ENCODE measurements at places on chromosomes 12 and 14. TPM values are rescaled to one million over a fixed set of nuclear protein-coding genes. Genes with fewer than 3 reads are reported as not detected.

The DLK1 gene
- total RNA-seq: 1,875 TPM

DNA sequence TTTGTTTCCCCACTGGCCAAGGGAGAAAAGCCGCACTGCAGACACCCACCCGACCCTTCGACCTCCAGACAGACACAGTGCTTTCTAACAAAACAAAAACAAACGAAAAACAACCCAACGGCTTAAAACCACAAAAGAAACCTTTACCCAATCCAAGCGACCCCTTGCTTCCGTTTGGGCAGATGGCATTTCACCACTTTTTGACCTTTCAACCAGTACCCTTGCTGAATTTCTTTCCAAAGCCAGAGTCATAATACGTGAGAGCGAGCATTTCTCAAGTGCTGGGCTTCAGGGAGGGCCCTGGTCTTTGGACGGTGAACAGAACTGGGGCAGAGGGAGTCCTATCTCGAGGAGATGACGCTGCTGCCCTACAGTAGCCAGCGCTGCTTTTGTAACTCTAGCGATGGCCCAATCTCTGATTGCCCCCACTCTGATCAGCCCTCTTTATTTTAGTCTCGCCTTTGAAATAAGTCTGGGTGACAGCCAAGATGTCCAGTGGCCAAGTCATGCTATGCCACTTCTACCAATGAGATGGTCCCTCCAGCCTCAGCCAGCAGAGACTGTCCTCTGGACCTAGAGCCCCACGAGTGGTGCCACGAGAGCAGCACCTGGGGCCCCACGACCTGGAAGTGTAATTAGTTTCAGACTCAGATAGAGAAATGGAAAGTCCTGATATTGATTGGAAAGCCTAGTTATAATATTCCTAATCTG is 21.9 kb upstream of the ADIPOR2 start:
- no peak for DNase-seq

The PYGL gene
- total RNA-seq: 53.7 TPM

GRCh38 chr12:17875230-17875629 is 214.8 kb downstream of the RERGL start:
- DNase-seq: no peak

- no peak for DNase-seq
These were observed 105.0 kb downstream of the FAR2 start for GRCh38 chr12:29253906-29254625.

DNA sequence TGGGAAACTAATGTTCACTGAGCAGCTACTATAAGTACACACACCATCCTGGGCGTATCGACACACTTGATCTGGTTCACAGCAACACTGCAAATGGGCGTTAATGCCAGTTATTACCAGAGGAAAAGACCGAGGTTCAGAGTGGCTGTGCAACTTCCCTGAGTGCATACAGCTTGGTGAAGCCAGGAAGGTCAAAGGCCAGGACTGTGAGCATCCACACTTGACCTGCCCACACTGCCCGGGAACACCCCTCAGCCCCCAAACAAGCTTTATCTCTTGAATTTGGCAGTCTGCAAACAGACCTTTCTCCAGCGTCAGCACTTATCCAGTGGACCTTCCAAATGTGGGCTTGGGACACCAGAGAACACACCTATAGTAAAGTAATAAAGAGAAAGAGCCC is 312.6 kb downstream of the BCL11B start:
- no peak for DNase-seq

DNA sequence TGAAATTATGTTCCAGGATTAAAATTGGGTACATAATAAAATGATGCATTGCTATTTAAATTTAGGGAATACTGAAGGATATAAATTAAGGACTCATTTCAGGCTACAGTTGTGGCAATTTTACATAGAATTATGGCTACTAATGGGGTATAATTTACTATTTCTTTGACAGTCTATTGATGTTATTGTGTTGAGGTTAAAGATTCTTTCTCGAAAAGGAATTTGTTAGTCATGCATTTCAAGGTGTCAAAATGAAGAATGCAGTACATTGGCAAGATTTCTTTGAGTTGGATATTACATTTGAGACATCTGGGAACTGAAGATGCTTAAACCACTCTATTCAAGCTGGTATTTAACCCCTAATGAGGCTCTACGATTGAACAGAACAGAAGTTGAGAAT is 28.3 kb downstream of the SLC5A8 start:
- DNase-seq: no peak

The SDSL gene
- total RNA-seq: 2.9 TPM

GRCh38 chr12:121806546-121807423 is 3.0 kb downstream of the SETD1B start:
- peak; percentile 8 for DNase-seq

- no peak for DNase-seq
These were observed 204.6 kb downstream of the ETV6 start for GRCh38 chr12:11854011-11854499.

- no peak for DNase-seq
These were observed 8.6 kb downstream of the PGF start for GRCh38 chr14:74946659-74947281.

GRCh38 chr12:48982397-48983080 is 4.4 kb downstream of the WNT1 start:
- DNase-seq: no peak

DNA sequence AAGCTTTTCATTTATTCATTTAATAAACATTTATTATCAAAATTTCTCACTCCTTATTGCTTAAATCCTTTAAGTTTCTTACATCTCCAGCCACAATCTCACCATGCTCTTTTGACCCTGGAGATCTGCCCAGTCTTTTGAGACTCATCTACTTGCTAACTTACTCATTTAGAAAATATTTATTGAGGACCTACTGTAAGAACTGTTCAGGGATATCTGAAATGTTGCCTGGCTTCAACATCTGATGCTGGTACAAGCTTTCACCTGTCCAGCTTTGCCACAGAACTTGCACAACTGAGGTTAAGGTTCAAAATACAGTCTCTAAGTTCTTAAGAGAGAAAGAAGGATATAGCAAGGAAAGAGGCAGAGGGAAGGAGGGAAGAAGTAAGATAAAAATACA is 17.5 kb upstream of the GXYLT1 start:
- no peak for DNase-seq

The MMP19 gene
- total RNA-seq: 23.3 TPM

GRCh38 chr14:36362648-36363047 is 42.2 kb upstream of the MBIP start:
- DNase-seq: no peak

The IL23A gene
- total RNA-seq: not detected

The INSM2 gene
- total RNA-seq: not detected

GRCh38 chr12:109605016-109605415 is 31.4 kb downstream of the MVK start:
- no peak for DNase-seq

DNA sequence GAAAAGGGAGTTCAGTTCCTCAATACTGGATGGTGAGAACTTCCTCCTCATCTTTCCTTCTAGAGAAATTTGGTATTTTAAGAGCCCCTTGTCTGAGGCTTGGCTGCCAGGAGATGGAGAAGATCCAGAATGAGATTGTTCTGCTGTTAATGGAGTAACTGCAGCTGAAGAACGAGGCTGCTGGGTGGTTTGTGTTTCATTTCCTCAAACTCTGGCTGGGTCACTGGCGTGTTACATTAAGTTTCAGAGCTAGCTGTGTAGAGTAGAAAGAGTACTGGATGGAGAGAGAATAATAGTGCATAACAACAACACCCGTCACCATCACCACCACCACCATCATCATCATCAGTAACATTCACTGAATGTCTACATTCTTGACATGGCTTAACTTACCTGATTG is 325.0 kb upstream of the TBX3 start:
- DNase-seq: no peak

DNA sequence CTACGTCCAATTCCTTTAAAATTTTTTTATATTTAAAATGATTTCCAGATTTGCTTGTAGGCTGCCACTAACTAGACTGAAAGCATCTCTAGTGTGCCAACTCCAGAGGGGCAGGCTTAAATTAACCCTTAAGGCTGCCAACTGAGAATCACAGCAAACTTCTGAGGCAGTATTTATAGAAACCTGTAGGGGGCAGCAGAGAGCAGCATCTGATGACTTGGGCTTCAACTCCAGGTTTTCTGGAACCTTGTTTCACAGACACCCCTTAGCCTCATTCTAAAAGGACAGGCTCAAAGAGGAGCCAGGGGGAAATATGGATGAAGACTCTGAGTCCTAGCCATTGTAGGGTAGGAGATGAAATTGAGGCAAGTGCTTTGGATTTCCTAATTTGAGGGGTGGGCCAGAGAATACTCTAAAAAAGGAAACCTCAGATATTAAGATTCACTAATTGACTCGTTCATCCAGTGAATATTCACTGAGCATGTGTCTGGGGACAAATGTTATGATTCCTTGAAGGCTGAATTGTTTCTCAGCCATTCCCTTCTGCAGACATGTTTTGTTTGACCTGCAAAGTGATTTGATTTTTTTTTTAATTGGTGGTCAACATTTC is 63.3 kb upstream of the HSPB8 start:
- peak; percentile 49 for DNase-seq

All from ovary (tissue), 10 donors.